T-helper 22 cell (primary cell): ENCODE measurements at places on chromosomes 1 and 21.
A peak's percentile ranks its signal among the peaks of the same experiment; 100 is the strongest.

DNA sequence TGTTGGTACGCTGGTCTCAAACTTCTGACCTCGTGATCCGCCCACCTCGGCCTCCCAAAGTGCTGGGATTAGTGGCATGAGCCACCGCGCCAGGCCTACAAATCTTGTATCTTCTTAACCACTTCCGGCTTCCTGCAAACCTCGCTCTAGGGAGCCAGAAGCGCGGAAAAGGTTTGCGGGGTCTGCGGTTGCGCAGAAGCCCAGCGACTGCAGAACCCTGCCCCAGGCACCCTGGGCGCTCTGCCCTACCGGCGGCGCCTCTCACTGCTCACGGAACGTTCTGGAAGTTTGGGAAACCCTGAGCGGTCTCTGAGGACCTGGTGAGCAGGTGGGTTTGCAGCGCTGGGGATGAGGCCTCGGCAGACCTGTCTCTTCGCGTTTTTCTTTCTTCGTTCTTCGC lies at the start of gene C1orf146:
C1orf146 (plus strand) TSS at position 195 of the 400 bp plus-strand sequence. CDS start 13,506 bp downstream, outside the sequence.
- DNase-seq = no peak

- DNase-seq = no peak
Measured at GRCh38 chr1:17212009-17212408, 7.1 kb downstream of the PADI1 start.

GRCh38 chr21:36022427-36023091 lies 37.8 kb downstream of the SETD4 start:
- DNase-seq = no peak

DNA sequence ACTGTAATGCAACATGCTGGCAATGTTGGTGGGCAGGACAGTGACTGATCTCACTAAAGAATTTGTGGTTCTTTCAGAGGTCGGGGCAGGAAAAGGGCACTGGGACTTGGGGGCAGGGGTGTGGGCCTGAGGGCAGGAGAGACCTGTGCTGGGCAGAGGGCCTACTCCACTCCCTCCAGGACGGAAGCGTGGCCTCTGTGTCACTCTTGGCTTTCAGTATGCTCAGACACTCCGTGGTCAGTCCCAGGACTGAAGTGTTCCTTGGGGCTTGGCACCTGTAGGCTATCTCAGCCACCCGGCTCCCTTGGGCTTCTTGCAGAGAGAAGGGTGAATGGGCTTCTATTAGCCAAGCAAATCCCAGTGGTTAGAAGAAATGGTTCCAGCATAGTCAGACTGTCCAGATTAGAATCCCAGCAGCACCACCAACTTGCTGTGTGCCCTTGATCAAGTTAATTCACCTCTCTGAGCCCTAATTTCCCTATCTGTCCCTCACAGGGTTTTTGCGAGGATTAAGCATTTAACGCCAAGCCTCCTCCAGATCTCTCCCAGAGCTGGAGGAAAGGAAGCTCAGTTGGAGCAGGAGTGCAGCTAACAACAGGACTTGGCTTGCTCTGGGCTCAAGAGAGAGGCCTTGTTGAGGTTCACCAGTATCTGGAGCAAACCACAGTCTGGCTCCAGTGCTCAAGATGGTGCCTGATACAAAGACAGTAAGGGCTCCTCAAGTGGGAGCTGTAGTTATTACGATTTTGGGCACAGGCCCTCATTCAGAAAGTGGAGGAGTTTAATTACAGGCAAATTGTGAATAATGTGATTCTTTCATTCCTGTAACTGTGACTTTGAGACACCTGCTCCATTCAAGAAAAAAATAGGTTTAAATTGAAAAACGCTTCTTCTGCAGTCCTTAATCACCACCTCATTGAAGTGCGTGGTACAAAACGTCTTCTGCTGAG lies 57.7 kb upstream of the LRP8 start:
- no peak for DNase-seq

- DNase-seq = no peak
Measured at GRCh38 chr1:36516372-36517010, 33.8 kb upstream of the CSF3R start.

- DNase-seq = no peak
Measured at GRCh38 chr1:210339500-210339899, 10.8 kb downstream of the HHAT start.

- no peak for DNase-seq
Measured at GRCh38 chr21:27103768-27104167, 136.9 kb upstream of the ADAMTS5 start.

- no peak for DNase-seq
Measured at GRCh38 chr1:218336328-218336727, 8.8 kb upstream of the TGFB2 start.

DNA sequence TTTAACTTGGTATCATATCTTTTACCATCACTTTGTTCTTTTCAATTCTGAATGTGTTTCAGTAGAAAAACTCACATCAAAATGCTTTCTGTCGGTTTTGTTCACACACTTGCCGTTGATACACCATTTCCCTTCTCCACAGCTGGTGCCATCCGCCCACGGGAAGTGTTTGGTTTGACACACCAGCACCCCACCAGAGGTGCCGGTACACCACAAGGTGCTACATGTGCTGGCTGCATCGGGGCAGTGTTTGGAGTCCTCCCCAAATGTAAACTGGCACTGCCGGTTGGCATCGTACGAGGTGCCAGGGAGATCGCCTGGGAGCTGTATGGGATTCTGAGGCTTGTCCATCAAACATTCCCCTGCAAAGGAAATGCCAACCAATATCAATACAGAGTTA lies 5.0 kb downstream of the ADAMTS1 start:
- DNase-seq = no peak

DNA sequence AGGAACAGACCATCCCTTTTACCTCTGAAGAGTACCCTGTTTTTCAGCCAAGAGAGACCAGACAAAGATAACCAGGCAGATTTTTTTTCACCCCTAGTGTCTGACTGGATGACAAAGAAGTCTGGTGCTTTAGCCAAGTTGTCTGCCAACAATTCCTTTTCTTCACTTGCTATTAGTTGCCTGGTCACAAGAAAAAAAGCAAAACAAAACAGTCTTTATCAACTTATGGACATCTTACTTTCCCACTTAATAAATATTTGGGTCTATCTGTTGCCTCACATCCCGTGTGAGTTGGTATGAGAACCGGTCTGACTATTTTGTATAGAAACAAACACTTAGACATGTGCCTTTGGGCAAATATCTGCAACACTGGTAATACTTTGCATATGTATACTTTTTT lies 662.9 kb downstream of the PLPP3 start:
- DNase-seq = no peak

DNA sequence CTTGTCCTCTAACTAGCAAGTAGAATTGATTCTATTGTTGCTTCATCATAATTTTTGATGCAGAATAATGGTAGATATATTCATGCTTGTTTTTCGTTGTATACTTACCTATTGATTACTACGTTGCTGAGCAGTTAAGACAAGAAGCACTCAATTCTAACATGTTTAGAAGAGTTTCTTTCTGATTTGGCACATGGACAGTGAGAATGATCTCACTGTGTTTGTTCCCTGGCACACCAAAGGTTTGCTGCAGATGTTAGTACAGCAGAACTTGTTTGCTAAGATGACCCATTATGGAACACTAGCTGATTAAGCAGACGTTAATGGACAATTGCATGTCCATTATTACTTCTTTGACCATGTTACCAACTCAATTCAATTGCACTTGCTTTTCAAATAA lies 184.7 kb upstream of the SGIP1 start:
- no peak for DNase-seq

DNA sequence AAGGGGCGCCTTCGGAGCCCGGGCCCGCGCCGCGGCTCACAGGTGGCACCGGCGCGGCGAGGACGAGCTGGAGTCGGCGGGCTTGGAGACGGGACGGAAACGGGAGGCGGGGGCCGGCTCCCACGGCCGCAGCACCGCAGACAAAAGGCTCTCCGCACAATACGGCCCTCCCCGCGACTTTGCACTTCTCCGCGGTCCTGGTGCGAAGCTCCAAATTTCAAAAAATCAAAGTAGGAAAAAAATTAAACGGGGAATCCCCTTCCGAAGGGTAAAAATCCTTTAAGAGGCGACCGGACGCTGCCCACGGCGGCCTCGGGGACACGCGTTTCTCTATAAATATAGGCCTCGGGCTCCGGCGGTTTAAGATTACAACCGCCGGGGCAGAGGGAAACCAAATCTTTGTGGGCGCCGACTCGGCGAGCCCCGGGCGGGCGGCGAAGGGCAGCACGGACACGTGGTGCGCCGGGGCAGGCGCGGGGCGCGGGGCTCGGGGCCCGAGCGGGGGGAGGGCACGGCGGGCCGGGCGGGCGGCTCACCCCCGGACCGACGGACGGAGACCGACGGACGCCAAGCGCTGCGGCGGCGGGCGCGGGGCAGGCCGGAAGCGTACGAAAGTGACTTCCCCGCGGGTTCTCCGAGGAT lies 453 bp downstream of the PABPC4 start:
- DNase-seq = peak; percentile 13

- no peak for DNase-seq
Measured at GRCh38 chr1:200038981-200039848, 11.7 kb downstream of the NR5A2 start.

GRCh38 chr1:193113992-193114332 lies 7.9 kb upstream of the CDC73 start:
- no peak for DNase-seq

DNA sequence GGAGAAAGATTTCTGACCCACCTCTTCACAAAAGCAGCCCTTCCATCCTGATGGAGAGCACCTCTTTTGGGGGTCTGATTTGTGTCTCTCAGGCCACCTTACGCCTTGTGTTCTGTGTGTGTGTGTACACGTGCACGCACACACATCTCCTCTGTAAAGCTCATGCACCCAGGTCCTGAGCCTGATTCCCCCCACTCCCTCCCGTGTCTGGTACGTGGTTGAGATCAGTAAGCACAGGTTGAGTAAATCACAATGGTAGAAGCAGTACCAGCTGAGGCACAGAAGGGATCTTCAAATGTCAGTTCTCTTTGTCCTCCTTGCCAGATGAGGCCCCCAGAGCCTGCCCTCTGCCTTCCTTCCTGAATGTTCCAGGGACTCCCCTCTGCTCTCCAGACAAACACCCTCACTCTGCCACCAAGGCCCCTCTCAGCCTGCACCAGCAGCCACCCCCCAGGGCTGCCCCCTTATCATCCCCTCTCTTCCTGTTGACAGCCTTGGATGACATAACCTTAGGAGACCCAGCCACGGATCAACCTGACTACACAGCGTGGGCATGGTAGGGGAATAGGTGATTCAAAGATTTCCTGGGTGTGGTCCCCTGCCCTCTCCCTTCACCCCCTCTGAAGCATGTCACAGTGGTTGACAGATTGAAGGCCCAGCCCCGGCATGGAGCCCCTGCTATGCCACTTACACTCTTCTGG lies 112.8 kb downstream of the HIVEP3 start:
- DNase-seq = no peak

- no peak for DNase-seq
Measured at GRCh38 chr1:2313651-2314261, 77.6 kb downstream of the MORN1 start.

DNA sequence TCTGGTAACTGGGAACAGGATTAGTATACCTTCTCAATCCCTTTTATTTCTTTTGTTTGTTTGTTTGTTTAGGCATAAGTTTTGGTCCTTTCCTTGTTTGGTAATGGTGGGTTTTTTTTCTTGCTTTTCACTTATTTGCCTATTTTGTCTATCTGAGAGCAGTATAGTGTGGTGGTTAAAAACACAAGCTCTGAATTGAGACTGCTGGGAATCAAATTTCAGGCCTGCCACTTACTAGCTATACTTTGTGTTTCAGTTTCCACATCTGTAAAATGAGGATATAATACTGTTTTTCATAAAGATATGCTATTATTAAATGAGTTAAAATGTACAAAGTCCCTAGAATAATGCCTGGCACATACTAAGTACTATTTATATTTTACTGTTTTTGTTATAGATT lies 81.6 kb upstream of the IVNS1ABP start:
- no peak for DNase-seq

DNA sequence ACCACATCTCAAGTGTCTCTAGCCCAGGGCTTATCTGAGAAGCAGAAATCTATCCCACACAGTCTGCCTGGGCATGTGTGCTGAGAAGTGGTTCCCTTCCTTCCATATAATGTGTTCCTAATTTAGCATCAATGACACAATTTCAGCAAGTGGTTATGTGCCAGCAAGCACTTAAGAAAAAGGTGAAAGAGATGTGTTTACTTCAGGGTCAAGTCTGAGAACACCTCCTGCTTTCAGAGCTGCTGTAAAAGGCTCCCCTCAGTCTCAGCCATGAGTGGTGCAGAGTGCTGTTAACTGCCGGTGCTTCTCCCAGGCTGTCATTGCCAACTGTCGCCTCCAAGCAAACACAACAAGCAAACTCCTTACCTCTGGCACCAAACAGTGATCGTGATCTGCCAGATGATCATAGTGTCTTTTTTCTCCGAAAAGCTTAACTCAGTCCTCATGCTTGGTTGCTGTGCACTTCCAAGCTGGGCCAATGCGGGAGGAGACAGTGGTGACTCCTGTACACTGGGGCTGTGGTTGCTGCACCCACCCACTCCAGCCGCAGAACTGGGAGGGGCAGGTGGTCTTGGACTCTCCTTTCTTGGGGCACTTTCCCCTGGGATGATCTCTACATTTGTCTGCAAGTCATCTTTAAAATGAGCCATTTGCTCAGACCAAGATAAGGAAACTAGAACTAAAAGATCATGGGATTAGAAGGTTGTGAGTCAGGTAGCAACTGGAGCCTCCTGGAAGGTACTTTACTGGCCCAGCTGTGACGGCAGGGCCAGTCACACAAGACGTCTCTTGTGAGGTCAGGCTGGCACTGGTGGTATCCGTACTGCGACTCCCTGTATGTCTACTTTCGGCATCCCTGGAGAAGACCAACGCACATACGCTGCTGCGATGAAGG lies 32.4 kb downstream of the ATP1A1 start:
- no peak for DNase-seq

DNA sequence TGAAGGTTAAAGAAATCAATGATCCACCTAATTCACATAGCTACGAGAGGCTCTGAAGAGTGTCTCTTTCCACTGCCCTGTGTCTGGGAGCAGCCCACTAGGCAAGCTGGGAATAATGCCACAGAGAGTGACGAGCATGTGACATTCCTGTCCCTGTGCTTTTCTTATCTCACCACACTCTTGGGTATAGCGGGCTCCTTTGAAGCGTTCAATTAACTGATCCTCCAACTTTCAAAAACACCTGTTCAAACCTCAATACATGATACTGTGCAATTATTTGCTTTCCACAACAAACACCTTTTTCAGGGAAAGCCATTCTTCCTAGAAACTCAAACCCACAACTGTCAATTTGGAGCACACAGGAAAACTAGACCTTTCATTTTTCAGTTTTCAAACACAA lies 43.4 kb downstream of the PLPP3 start:
- no peak for DNase-seq

DNA sequence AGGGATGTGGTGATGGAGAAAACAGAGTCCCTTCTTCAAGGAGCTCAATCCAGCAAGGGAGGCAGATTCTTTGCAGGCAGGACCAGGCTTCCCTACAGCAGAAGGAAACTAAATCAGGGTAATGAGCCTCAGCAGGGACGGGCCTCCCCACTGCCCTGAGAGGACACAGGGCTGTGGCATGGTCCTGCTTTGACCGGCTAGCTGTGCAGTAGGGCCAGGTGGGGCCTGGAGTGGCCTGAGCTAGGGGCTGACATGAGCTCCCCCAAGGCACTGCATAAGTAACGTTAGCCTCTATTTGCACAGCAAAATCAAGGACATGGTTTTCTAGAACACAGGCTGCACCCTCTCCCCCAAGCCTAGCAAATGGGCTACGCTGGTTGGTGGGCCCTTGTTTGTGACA lies 162.9 kb downstream of the RYR2 start:
- DNase-seq = no peak
